Stimulated activated CD4-positive, alpha-beta T cell treated with anti-CD3 and anti-CD28 coated beads, TNF-alpha, amount 100 ng/mL, for 24 hours (primary cell): ENCODE measurements at places on chromosomes 13 and 19.

DNA sequence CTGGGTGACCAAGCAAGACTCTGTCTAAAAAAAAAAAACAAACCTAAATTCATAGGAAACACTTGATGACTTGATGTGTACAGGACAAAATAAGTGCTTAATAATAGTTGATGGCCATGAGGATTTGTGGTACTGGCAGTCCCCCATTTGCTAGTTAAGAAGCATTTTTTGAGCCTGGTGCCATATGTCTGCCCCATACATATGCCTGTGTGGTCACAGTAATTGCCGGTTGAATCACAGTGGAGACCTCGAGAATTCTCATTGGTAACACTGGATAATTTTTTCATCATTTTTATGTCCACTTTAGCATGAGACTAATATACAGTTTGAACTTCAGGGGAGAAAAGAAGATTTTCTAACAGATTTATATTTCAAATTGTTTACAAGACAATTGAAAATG, 79.2 kb downstream of the LRCH1 start:
- no peak for DNase-seq

GRCh38 chr19:54481326-54481930, 8.3 kb upstream of the CDC42EP5 start:
- DNase-seq = no peak

DNA sequence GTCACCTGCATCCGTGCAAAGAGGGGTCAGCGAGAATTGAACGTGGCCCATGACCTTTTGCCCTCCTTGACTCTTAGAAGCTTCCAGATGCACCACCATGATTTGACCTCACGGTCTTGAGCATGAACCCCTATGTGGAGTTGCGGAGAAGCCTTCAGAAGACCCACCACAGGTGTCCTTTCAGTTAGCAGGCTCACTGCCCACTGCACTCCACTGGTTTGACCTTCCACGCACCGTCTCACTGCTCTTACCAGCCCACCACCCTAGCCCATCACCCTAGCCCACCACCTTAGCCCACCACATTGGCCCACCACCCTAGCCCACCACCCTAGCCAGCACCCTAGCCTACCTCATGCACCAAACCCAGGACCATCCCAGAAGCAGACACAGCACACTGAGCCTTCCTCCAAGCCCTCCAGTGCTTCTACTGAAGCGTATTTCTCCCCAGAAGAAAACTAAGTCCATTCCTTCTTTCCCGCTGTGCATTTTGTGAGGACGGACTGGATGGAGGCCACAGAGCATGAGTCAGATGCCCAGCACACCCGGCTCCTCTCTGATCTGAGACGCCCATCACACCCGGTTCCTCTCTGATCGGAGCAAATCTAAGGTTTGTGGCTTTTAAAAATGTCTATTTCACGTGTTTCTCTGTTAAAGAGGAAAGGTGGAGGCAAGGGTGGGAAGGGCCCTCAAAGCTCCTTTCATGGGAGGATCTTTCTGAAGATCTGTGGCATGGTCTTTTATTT, 45.8 kb downstream of the SOX1 start:
- DNase-seq = no peak

GRCh38 chr19:35006342-35006998, 6.3 kb downstream of the GRAMD1A start:
- DNase-seq = no peak

GRCh38 chr13:59201841-59202240, 961.9 kb downstream of the DIAPH3 start:
- no peak for DNase-seq

GRCh38 chr13:20402881-20403280, 122.8 kb downstream of the CRYL1 start:
- no peak for DNase-seq

DNA sequence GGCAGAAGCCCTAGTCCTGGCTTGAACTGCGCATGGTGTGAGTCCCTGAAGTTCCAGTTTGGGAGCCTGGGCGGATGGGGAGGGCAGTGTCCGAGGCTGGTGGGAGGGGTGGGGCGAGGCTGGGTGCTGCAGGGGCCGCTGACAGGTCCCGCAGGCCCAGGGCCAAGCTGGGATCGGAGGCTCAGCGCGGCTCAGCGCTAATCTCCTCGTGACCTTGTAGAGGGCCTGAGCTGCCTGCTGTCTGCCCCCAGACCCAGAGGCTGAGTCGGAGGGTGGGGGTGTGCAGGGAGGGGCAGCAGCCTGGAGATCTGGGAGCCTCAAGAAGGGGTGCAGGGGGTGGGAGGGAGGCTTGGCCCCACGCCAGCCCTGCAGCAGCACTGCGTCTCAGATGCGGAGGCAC, 3.0 kb downstream of the ATP1A3 start:
- DNase-seq = no peak

- no peak for DNase-seq
Observed at GRCh38 chr13:113942591-113943103, 31.2 kb downstream of the C13orf46 start.

DNA sequence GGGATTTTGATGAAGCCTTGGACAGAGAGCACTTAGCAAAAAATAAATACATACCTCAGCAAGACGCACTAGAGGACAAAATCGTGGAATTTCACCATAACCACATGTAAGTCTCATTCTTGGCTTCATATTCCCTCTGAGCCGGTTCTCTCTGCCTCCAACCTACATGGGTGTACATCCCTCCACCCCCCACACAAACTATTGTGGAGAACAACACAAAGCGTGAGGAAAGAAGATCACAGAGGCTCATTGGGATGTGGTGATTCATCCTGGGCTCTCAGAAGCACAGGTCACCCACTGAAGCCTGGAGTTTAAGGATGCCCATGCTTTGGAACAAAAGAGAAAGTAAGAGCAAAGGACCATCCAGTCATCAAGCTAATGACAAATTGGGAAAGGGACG, 192.2 kb downstream of the STK24 start:
- no peak for DNase-seq

GRCh38 chr19:3954107-3954506, 16.8 kb downstream of the DAPK3 start:
- DNase-seq = no peak

- DNase-seq = no peak
Observed at GRCh38 chr13:113722921-113723320, 36.1 kb upstream of the TMEM255B start.

DNA sequence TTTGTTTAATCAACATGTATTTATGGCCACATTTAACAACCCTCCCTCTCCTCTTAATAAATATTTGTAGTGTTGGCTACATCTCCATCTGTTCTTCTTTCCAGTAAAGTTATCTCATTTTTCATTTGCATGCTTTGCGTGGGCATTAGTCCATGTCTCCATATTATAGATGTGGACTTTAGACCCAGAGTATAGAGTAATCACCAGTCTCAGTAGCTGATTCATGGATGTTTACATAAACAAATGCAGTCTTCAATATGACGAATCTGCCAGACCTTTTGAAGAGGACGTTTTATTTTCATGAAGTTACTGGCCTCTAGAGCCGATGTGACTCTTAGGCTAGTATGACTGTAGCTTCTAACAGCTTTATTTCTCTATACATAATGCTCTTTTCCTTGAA, 1546.2 kb downstream of the OLFM4 start:
- no peak for DNase-seq

DNA sequence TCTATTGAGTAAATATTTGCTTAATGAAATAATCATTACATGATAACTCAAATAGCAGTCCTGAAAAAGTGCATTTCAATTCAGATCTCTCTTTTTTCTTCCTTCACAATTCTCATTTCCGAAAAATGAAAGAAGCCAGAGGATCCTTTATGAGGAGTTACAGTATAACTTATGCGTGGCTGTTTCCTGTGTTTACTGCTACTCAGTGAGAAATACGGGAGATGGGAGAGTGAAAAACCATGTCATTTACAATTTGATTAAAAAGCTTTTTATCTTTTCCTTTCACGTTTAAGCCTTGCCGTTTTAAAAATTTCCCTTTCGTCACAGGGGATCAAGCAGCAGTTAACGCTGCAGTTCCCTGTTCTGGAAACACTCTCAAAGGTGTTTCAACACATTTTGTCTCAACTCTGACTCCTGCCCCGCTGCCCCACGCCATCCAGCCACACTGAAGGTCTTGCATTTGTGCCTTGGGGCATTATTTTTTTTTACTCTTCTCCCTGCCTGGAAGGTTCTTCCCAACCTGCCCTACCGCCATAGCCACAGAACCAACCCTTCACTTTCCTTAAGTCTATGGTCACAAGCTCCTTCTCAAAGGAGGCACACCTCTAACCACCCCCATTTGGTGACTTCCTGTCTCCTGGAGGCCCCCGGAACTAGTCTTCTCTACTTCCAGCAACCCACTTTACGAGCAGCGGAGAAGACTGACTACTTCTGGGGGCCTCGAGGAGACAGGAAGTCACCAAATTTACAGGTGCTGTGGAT, 17.0 kb downstream of the KL start:
- no peak for DNase-seq

DNA sequence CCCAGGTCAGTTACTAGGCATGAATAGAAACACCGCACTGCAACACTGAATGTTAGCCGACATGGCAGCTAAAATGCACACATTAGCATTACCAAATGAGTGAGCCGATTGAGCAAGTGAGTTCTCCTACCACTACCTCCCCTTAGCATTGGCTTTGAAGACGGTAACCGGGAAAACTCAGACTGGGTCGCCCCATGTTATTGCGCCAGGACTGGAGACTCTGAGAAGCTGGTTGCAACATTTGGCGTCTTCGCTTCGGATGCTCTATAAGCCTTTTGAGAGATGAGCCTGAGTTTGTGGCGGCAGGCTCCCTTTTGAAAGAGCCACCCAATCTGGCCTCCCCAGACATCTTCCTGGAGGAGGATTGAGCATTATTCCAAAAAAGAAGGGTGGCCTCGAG, 68.5 kb upstream of the POMP start:
- no peak for DNase-seq

- DNase-seq = no peak
Observed at GRCh38 chr13:71516521-71516920, 350.5 kb downstream of the DACH1 start.

DNA sequence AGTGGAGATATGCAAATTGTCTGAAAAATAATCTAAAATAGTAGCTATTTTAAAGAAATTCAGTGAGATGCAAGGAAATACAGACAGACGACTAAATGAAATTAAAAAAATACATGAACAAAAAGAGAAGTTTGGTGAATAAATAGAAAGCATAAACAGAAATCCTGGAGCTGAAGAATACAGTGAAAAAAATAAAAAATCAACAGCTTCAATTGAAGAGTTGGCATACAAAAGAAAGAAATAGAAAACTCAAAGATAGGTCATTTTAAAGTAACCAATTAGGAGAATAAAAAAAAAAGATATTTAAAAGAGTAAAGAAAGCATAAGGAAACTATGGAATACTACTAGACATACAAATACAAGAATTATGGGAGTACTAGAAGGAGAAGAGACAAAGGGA, 2191.5 kb upstream of the PCDH20 start:
- no peak for DNase-seq

DNA sequence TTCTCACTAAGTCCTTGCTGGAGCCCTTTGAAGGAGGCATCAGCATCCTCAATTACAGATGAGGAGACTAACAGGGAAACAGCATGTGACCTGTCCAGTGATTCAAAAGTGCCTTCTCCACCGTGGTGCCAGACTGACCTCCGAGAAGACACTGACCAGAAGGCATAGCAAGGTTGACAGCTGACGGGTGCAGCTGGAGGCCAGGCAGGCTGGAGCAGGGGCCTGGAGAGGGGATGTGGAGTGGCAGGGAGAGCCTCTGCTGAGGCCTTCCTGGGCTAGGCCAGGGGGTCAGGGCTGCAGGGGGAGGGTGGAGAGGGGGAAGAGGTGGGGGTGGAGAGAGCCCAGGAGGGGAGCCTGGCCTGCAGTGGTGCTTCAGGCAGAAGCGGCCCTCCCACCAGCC, 66.3 kb downstream of the KCTD15 start:
- no peak for DNase-seq
